ENCODE measurements at places on chromosomes 11 and 22. TPM values are rescaled to one million over a fixed set of nuclear protein-coding genes. Genes with fewer than 3 reads are reported as not detected.

GRCh38 chr11:99171330-99171729 is 150.6 kb downstream of the CNTN5 start:
- DNase-seq, result no peak

GRCh38 chr11:61870541-61871031 is 20.8 kb downstream of the FADS3 start:
- DNase-seq, result no peak

The OR10A2 gene
- total RNA-seq, result not detected

DNA sequence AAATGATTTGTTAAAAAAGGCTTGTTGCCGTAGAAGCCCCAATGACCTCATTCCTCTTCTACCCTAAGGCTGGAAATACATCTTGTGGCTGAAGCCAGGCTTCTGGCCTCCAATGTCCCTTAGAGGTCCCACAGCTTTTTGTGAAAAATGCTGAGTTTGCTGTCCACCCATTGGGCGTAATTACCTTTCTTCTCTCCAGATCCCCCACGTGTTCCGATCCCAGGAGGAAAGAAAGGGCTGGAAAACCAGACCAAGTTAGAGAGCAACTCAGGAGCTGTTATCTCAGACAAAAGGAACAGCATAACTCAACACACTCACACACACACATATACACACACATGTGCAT is 154.2 kb downstream of the MIAT start:
- no peak for DNase-seq

- no peak for DNase-seq
Measured at GRCh38 chr11:109401545-109401944, 20.4 kb upstream of the C11orf87 start.

Data from omental fat pad (tissue), 4 donors.